Activated naive CD8-positive, alpha-beta T cell treated with anti-CD3 and anti-CD28 coated beads, Interleukin-2, amount 50 U/mL, for 16 hours (primary cell): ENCODE measurements at places on chromosomes 3 and 15.

- no peak for DNase-seq
These were observed 73.6 kb downstream of the ADCY5 start for GRCh38 chr3:123375014-123375940.

- no peak for DNase-seq
These were observed 564 bp upstream of the GABPB1 start for GRCh38 chr15:50355619-50355905.

GRCh38 chr15:72685925-72686794, at the start of the genes BBS4 and HIGD2B:
TSS of gene BBS4 (plus strand) at chr15:72686207. CDS start at chr15:72686228, 21 bp downstream.
TSS of gene HIGD2B (minus strand) at chr15:72686182. CDS start at chr15:72676374, 9,808 bp downstream.
- peak; percentile 62 for DNase-seq

DNA sequence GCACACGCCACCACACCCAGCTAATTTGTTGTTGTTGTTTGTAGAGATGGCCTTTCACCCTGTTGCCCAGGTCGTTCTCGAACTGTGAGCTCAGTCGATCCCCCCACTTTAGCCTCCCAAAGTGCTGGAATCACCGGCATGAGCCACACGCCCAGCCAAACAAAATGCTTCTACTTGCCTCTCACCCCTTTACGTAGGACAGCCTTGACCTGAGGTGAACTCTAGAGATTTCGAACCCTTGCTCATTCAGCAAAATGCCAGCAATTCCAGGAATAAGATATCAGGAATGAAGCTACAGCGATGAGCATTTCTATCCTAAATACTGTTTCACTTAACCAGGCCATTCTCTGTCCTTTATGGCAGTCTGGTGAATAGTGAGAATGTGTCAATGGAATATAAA, 135.0 kb downstream of the LRRK1 start:
- DNase-seq = no peak

- DNase-seq = no peak
These were observed 2.8 kb upstream of the RNU5A-1 start for GRCh38 chr15:65292938-65293518.

GRCh38 chr3:27623085-27623753, 98.9 kb downstream of the EOMES start:
- DNase-seq = no peak

DNA sequence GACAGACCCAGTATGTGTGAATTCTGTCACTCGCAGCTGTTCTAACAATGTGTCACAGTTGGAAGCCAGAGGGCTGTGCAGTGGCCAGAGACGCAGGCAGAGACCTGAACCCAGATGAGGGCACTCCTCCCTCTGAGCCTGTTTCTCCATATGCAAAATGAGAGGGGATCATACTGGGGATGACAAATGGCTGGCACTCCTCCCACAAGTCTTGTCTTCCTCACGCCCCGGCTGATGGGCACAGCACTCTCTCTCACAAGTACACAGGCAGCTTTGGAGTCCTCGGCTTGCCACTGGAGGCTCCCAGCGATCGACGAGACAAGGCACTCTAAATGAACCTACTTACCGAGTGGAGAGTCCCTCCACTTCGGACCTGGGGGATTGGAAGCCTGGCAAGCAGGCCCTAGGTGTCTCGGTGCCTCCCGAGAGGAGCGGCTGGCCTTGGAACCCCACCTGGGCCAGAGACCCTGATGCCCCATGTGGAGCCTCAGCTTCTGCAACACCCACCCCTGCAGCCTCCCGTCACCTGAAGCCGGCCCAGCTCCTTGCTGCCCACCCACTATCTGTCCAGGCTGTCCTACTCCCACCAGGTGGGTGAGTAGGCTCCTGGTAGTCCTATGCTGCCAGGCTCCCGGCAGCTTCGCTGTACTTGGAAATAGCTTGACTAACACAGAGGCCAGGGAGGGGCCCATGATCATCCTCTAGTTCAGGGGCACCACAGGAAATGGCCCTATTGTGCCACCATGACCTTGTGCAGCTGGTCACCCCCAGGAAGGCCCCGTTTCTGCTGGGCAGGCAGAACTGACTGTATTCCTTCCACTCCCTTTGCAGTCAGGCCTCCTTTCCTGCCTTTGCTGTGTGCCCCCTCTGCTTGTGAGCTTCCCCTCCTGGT, 65.0 kb upstream of the IQSEC1 start:
- no peak for DNase-seq

DNA sequence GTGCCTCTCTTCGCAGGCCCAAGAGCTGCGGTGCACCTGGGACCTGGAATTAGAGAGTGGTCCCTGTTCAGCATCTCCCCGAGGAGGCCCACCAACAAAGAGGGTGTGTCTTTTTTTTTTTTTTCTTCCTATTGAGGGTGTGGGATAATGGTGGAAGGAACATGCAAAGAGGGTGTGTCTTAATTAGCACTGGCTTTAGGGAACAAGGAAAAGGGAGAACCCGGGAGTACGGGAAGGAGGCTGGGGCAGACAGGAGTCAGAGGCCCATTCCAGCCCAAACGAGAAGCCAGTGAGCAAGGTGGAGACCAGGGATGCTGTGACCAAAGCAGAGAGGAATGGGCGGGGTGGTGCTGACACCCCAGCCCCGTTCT, 429 bp upstream of the LOXL1 start:
- DNase-seq = no peak

GRCh38 chr15:26697913-26698312, 75.0 kb downstream of the GABRB3 start:
- DNase-seq = no peak

GRCh38 chr15:43242616-43243015, 21.8 kb upstream of the EPB42 start:
- no peak for DNase-seq

DNA sequence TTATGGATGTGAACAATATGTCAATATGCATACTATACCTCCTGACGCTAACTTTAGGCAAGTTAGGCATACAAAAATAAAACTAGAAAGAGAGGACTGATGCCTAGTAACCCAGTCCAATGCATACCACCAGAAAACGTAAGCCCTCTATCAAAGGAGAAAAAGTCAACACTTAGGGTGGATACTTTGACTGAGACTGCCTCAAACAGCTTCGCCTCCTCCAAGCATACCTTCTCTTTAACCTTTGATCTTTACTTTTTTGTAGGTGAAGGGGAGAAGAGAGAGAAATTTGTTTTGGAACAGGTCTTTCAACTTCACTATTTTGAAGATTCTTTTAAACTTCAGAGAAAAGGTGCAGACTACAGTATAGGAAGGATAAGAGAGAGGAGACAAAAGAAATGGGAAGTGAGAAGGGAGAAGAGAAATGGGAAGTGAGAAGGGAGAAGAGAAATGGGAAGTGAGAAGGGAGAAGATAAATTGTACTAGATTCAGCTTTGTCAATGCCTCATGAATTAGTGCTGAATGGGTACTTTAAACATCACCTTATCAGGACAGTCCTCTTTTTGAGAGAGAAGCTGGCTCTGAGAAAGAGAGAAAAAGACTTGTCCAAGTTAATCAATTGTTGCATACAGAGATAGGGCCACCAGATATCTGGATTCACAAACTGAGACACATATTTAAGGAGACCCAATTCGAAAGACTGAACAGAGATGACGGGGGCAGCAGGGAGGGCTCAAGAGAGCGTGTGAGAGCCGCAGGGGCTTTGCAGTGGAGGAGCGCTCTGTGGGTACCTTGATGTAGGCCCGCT, 1.0 kb downstream of the P3H2 start:
- no peak for DNase-seq

DNA sequence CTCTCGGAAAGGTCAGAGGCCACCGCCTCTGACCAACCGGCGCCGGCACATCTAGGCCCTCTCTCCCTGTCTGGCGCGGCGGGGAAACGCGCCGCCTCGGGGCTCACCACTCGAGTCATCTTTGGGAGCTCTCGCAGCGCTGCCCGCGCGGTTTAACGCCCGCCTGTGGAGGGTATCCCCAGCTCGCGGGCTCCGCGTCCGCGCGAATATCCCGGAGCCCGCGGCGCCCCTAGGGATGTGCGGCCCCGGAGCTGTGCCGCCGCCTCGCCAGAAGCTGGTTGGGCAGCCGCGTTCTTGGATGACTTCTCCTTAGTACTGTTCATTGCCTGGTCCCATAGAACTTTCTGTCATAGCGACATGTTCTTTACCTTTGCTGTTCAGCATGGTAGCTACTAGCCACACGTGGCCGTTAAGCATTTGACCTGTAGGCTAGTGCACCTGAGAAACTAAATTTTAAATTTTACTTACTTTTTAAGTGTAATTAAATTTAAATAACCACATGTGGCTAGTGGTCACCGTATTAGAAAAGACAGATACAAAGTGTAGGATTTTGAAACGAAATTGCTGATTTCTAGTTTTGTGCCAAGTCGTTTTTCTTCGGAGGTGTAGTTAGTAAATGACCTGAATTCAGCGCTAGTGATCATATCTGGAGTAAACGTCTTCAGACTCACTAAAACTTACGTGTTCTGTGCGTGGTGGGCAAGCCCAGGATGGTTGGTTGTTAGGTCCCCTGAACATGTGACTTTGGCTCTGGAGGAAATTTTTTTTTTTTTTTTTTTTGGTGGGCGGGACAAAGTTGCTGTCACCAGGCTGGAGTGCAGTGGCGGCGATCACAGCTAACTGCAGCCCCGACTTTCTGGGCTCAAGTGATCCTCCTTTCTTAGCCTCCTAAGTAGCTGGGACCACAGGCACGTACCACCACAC, 835 bp downstream of the ARIH2 start:
- no peak for DNase-seq

- no peak for DNase-seq
These were observed 429.5 kb downstream of the NAALADL2 start for GRCh38 chr3:175288621-175289020.

DNA sequence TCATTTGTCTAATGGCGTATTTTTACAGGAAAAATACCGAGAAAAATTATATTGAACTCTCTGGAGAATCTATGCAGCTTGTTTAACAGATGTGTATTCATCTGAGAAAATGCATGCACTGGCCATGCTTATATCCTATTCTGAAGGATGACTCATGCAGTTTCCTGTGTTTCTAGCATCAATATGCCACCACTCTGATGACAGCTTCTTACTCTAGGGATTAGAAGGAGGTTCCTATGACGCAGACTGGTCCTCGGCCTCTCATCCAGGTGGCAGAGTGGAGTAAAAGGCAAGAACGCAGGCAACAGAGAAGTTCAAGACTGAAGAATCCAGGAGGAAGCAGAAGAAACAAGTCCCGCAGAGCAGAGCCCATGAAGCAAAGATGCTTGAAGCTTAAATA, 910.0 kb upstream of the ROBO1 start:
- DNase-seq = no peak

DNA sequence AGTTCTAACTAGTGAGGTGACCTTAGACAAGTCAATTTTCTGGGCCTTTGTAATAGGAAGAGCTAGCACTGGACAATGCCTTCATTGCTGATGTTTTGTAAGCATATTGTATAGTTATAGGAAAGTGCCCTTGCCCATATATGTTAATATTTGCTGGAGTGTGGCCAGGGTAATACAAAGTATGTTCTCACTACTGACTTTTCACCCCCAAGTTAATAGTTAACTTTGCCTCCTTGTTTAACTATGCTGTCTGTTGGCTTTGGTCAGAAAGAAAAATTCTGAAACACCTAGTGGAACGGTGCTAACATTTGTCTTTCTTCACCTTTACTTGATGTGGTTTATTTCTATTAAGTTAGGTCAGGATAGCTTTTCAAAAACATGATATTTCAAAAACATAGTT, 287.4 kb upstream of the CTNNB1 start:
- DNase-seq = no peak

- DNase-seq = no peak
These were observed 625.8 kb downstream of the OTOL1 start for GRCh38 chr3:162122405-162122804.

- DNase-seq = no peak
These were observed 130.8 kb downstream of the SERPINI1 start for GRCh38 chr3:167866331-167866730.

DNA sequence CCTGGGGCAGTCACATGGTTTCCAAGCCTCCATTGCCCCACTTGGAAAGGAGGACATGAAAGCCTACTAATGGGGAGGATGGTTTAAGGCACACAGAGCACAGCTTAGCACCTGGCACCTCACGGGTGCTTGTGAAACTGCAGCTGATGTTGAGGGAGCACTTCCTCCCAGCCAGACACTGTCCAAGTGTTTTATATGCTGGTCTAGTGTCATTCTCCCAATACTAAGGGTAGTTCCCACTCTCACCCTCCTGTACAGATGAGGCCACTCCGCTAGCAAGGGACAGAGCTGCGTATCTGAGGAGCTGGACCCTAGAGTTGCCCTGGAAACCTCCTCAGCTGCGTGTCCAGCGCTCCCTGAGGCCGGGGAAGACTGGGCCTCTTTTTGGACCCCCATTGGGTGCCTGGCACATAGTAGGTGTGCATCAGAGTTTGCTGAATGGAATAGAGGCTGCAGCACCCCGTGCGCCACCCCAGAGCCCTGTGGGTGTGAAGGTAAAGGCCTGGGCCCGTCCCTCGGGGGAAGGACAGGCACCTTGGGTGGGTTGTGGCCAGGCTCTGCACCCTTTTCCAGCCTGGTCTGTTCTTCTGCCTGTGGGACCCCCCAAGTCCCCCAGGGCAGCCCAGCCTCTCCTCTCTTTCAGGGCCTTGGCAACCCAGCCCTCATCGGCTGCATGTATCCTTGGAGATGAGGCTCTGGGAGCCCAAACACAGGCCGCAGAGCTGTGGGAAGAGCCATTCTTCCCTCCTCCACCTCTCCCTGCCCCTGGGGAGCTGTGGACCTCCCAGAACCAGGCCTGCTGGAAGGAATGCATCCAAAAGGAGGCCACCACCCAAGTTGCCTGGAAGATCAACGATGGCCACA, 31.3 kb downstream of the DNASE1L3 start:
- no peak for DNase-seq

GRCh38 chr15:75199357-75199940, 2.2 kb upstream of the C15orf39 start:
- no peak for DNase-seq

- DNase-seq = no peak
These were observed 3.7 kb downstream of the ISL2 start for GRCh38 chr15:76340198-76340802.

- DNase-seq = no peak
These were observed 24.5 kb downstream of the CD276 start for GRCh38 chr15:73708691-73709090.

- no peak for DNase-seq
These were observed 208.1 kb downstream of the SV2B start for GRCh38 chr15:91308199-91308598.
